CD4-positive, alpha-beta T cell treated with Interleukin-6 for 4 hours (primary cell): ENCODE measurements at places on chromosomes 1 and 21.

DNA sequence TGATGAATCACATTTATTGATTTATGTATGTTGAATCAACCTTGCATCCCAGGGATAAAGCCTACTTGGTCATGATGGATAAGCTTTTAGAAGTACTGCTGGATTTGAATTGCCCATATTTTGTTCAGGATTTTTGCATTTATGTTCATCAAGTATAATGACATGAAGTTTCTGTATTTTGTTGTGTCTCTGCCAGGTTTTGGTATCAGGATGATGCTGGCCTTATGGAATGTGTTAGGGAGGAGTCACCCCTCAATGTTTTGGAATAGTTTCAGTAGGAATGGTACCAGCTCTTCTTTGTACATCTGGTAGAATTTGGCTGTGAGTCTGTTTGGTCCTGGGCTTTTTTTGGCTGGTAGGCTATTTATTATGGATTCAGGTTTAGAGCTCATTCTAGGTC, 1643.1 kb upstream of the B3GALT2 start:
- no peak for DNase-seq

GRCh38 chr1:87951852-87952251, 623.2 kb downstream of the LMO4 start:
- DNase-seq, result no peak

GRCh38 chr1:208241512-208241911, 2.7 kb downstream of the PLXNA2 start:
- DNase-seq, result no peak

- no peak for DNase-seq
Observed at GRCh38 chr1:14067036-14067435, 367.0 kb downstream of the PRDM2 start.

DNA sequence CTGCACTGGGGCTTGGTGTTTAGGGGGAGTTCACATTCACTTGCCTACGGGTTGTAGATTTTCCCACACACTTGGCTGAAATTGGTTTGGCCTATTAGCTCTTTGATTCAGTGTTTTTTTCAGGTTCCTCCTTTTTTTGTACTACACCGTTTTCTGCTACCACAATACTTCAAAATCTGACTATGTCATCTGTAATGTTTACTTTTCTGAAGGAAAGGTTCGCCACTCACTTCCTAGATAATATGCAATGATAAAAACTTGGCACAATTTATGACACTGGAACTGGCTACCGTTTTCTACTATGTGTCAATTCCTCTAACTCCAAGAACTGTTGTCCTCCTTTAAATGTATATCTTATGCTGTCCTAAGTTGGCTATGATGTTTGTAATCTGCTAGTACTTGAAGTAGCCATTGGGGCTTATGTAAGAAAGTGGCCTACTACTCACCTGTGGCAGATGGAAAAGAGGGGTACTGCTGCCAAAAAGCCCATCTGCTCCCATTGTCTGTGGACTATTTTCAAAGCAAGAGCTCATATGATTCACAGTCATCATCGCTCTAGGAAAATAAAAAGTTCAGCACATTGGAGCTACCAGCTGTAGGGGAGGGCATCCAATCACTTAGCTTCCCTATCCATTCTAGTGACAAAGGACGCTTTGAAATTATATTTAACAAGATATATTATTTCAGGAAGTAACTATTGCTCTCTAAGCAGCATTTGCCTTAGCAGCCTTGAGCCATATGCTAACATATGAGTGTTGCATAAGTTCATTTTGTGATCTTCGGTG, 42.4 kb upstream of the BACH1 start:
- DNase-seq, result no peak

DNA sequence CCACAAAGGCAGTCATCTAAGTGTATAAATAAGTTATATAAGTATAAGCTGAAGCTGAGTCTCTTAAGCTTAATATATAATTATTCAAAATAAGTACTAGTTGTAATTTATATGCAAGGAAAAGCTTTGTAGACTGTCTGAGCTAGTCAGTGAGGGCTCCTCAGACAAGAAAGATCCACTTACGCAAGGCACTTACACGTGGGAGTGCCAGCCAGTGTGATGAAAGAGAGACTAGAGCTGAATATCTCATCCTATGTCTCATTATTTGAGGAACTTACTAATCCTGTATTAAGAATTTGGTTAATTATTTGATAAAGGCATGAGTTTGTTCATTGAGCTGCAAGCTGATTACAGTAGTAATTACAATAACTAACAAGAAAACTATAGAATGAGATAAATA, 146.9 kb downstream of the PDE4B start:
- DNase-seq, result no peak

DNA sequence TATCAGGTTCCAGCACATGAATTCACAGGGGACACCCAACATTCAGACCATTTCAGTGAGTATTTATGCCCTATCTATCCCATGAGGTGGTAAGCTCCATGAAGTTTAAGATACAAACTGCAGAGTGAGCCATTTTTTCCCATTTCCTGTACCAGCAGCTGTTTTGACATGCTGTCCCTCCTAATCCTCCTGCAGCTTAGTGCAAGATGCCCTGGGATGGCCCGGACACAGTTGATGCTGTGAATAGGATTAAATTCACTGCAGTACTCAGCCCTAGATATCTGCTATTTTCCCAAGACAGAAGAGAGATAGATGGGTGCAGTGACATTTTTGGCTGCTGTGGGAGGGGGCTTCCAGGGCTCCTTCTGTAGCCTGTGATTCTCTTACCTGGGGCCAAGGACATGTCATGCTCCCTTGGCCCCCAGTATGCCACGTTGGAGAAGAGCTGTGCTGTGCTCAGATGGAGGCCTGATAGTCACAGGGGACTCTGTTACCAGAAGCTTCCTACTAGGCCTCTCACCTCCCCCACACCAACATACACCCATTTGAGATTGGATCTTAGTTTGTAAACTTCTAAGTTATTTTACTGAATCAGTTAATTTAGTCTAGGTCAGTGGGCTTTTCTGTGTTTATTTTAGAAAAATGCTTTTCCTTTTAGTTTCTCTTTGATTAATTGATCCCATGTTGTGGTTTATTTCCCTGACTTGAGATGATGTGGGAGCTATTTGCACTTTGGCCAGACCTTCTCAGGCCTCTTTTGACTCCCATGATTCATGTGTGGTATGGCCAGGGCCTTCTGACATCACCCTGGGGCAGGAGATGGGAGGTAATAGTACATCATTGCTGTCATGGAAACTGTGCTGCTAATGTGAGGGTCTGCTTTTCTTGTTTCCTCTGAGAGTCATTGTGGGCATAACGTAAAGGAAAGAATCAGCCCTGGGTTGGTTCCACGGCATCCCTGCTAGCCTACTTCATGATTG, 92.6 kb downstream of the ST3GAL3 start:
- no peak for DNase-seq

DNA sequence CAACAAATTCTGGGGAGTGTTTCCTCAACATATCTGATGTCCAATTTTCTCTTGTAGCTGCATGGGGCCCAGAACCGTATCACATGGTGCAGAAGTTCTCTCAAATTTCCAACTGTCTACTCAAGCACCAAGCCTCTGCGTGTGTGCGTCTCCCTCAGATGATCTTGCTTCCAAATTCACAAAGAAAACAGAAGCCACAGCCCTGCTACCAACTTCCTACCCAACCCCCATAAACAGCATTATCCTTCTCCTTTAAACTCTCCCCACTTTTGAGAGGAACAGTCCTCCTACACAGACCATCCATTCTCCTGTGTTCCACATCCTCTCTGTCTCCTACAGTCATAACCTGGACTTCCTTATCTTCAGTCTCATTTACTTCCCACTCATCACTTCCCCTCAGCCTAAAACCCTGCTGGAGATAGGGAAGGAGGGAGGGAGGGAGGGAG, 354.1 kb downstream of the SMYD3 start:
- no peak for DNase-seq

- peak; percentile 14 for DNase-seq
Observed at GRCh38 chr21:44299085-44299457, 782 bp upstream of the PFKL start.

GRCh38 chr21:35119501-35120047, 70.5 kb upstream of the RUNX1 start:
- no peak for DNase-seq

DNA sequence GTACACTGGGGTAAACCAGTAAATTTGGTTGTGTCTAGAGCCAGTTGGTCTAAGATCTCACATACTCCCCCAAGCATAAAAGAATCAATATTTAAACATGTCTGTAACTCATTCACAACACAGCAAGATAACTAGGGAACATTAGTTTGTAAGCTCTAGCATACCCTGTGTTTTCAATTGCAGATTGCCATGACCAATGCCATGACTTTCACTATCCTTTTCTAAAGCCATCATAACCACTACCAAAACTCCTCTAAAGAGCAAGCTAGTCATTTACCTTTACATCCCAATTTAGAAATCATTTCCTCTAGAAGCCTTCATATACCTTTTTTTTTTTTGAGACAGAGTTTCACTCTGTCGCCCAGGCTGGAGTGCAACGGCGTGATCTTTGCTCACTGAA, 56.5 kb upstream of the PLA2G4A start:
- DNase-seq, result no peak

DNA sequence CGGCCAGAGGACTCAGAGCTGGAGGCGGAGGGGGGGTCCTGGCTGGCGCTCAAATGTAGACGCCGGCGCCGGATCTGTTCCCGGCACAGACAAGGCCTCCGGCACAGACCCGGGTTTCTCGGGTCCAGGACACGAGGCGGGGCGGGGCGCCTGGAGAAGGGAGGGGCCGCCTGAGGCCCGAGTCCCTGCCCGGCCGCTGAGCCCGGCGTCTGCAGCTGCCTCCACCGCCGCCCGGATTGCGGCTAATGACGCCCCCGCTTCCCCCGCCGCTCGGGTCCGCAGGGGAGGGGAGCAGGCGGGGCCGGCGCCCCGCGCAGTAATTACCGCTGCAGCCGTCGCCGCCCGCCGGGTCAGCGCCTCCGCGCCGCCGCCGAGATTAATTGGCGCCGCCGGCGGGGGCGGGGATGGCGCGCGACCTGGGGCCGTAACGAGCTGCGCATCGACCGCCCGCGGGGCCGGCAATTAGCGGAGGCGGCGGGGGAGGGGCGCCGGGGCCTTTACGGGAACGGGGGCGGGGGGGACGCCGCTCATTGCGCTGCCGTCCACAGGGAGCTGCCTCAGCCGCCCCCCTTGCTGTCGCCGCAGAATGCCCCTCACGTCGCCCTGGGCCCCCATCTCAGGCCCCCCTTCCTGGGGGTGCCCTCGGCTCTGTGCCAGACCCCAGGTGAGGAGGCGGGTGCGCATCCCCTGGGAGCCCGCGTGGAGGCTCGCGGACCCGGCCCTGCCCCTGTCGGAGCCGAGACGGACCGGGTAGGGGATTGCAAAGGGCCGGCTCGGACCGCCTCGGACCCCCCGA, 17.3 kb downstream of the NOC2L start:
- DNase-seq, result no peak

- no peak for DNase-seq
Observed at GRCh38 chr1:176989754-176990153, 174.8 kb downstream of the ASTN1 start.

DNA sequence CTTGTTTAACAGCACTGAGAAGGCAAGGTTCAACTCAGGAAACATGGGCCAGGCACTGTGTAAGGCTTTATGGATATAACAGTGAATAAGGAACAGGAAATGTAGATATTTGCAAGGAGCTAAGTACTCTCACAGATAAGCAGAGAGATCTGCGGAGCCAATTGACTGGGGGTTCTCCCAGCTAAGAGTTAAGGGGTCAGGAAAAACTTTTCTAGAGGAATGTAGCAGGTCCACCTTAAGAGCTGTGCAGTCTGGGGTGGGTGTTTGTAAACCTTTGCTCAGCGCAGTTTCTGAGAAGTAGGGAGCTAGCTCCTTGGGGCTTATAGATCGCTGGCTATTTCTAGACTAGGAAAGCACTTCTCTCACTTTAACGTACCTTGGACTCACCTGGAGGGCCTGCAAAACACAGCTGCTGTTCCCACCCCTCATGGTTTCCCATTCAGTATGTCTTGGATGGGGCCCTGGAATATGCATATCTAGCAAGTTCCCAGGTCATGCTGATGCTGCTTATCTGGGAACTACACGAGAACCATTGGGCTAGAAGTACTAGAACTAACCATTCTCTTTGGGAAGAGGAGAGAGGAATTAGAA, 51.7 kb downstream of the TLCD4 start:
- DNase-seq, result no peak

GRCh38 chr1:162861625-162862024, 650 bp upstream of the CCDC190 start:
- DNase-seq, result no peak

DNA sequence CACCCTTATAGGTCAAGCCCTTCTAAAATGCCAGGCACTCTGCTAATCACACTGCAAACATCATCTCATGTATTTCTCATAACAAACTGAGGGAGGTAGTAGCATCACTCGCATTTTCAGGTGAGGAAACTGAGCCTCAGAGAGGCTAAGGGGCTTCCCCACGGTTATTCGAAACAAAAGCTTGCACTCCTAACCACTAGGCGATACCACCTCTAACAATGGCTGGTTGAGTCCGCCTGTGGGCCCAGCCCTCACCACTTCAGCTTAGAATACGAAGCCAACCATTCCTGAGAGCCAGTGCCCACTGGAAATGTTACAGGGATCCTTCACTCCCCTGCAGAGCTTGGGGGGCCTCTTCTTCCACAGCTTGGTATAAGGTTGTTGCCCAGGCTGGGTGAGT, 65.3 kb upstream of the TENT5C start:
- no peak for DNase-seq

DNA sequence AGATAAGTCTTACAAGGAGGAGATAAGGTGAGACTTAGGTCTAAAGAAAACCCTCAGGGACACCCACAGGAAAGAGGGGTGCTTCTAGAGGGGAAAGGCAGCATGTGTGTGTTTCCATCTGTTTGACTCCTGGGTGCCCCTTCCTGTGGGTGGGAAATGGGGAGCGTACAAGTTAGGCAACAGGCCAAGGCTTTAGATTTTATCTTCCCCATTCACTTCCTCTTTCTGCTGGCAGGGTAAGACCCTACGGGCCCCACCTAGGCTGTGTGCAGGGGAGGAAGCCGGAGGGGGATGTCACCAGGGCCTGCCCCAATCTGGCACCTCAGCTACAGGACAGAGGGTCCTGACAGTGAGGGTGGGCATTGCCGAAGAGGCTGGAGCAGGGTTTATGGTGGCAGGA, 2.5 kb upstream of the OLIG1 start:
- no peak for DNase-seq

DNA sequence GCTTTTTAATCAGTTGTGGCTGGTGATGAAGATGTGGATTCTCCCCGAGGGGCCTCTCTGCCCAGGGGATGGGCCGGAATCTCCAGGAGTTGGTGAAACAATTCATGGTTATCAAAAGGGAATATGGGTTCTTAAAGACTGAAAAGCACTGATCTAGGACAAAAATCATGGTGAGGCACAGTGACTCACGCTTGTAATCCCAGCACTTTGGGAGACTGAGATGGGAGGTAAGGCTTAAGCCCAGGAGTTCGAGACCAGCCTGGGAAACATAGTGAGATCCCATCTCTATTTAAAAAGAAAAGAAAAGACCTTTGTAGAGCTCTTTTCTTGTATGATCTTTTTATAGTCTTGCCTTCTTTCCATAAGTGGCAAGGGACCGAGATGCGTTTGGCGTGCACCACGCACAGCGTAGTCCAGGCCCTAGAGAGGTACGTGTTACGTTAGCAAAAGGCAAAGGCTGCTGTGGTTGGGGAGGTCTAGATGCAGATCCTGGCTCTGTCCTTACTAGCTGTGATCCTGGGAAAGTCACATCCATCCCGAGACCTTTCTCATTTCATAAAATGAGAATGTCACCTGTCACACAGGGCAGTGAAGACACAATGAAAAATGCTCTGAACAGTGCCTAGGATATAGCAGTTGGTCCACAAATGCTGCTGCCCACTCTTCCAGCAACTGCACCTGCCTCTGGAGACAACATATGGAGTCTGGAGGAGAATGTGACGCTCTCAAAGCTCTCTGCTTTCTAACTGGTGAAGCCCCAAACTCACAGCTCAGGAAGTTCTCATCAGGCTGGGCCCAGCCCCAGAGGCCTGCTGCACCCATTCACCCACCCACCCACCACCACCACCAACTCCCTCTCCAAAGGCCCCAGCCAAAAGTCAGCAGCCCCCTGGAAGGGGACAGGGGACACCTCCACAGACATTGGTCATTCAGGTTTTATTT, 54.8 kb downstream of the KIF21B start:
- DNase-seq, result no peak
